GM23248 (cell line): ENCODE measurements at places on chromosomes 13 and 19. TPM values are rescaled to one million over a fixed set of nuclear protein-coding genes. Genes with fewer than 3 reads are reported as not detected.

DNA sequence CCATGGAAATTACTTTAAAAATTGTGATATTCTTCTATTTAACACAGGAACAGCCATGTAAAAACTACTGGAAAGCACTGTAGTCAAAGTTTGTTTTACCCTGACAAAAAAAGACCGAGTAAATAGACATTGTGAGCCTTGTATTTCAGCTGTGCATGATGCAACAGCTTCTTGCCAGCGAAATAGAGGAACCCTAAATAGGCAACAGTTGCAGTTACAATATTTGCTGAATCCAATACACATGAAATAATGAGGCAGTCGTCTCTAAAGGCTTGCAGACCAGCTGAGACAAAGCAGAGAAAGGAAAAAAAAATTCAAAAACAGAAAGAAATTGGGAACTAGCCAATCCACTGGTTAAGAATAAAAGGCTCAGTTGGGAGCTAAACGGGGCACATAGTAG, 1001.1 kb downstream of the OLFM4 start:
- DNase-seq, result no peak
- no peaks in the 10 kb centered on the region for H3K36me3 ChIP-seq
- H3K27ac ChIP-seq, result no peak overlapping the region
- no peaks in the 10 kb centered on the region for H3K27me3 ChIP-seq
- H3K4me3 ChIP-seq, result no peak overlapping the region
- H3K4me1 ChIP-seq, result no peaks in the 10 kb centered on the region

DNA sequence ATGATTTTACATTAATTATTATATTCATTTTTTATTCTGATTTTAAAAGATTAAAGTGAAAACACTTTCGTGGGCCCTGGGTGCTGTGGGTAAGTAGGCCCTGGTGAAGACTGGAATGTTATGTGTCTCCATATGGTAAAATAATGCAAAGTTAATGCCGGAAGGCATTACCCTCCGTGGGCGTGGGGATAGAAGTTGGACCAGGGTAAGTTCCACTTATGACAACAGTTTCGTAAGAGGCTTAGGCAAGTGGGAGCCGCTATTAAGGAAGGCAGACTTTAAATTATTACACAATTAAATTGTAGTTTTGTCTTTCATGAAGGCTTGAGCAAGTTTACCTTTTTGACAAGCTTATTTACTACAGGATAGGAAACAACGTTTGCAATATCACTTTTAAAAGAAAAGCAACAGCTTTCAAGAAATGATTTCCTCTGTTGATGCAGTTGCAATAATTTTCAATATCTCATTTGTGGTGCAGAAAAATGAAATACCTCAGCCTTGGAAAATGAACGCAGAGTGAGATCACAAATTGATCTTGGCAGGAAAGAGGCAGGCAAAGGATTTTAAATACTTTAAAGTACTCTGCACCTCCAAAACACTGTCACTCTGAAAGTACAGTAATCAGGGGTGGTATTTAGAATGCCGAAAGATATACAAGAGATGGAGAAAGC, 310.6 kb downstream of the DCT start:
- DNase-seq, result no peak
- H3K27me3 ChIP-seq, result no peaks in the 10 kb centered on the region
- H3K36me3 ChIP-seq, result no peaks in the 10 kb centered on the region
- peaks cover 21% of the 10 kb centered on the region; the same call in 1 of the 2 replicates for H3K4me1 ChIP-seq
- H3K4me3 ChIP-seq, result no peak overlapping the region
- H3K27ac ChIP-seq, result no peak overlapping the region

CD70 gene
- not detected in 2 replicates for total RNA-seq

GRCh38 chr19:35066691-35067563, 25.4 kb downstream of the HPN start:
- no peak overlapping the region for H3K27ac ChIP-seq
- 0 out of 2 replicates have a peak, but pooled peaks cover 3% of the 10 kb centered on the region for H3K27me3 ChIP-seq
- H3K36me3 ChIP-seq, result no peaks in the 10 kb centered on the region
- H3K4me3 ChIP-seq, result no peak overlapping the region
- peak; percentile 85 for DNase-seq

DNA sequence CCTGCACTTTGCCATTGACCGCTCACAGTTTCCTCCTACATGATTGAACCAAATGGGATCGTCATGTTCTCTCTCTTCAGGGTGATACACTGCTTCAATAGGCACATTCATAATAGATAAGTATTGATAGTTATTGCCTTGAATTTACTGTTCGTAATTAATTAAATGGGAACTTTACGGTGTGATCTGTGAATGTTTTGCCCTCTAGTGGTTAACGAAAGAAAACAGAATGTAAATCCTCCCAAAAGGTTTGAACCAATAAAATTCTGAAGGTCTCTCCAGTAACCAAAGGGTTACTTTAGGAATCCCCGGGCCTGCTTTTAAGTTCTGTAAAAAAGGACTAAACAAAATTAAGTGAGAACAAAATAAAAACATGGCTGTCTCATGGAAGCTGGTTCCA, 389.3 kb downstream of the DACH1 start:
- H3K36me3 ChIP-seq, result no peaks in the 10 kb centered on the region
- H3K4me3 ChIP-seq, result no peak overlapping the region
- no peak overlapping the region for H3K27ac ChIP-seq
- no peak for DNase-seq

GRCh38 chr19:41405776-41406175, 8.2 kb downstream of the BCKDHA start:
- H3K27ac ChIP-seq, result no peak overlapping the region
- H3K27me3 ChIP-seq, result no peaks in the 10 kb centered on the region
- no peak for DNase-seq
- H3K36me3 ChIP-seq, result no peaks in the 10 kb centered on the region

DNA sequence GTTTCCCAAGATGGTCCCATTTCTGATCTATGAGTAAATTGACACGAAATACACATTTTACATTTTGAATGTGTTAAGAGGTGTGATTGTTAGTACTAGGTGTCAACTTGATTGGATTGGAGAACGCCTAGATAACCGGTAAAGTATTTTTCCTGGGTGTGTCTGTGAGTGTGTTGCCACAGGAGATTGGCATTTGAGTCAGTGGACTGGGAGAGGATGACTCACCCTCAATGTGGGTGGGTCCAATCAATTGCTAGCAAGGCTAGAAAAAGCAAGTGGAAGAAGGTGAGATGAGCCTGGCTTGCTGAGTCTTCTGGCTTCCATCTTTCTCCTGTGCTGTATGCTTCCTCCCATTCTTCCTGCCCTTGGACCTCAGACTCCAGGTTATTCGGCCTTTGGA, 960.7 kb upstream of the PCDH9 start:
- H3K4me1 ChIP-seq, result no peaks in the 10 kb centered on the region
- H3K36me3 ChIP-seq, result no peaks in the 10 kb centered on the region
- H3K4me3 ChIP-seq, result no peak overlapping the region
- H3K27me3 ChIP-seq, result no peaks in the 10 kb centered on the region

DNA sequence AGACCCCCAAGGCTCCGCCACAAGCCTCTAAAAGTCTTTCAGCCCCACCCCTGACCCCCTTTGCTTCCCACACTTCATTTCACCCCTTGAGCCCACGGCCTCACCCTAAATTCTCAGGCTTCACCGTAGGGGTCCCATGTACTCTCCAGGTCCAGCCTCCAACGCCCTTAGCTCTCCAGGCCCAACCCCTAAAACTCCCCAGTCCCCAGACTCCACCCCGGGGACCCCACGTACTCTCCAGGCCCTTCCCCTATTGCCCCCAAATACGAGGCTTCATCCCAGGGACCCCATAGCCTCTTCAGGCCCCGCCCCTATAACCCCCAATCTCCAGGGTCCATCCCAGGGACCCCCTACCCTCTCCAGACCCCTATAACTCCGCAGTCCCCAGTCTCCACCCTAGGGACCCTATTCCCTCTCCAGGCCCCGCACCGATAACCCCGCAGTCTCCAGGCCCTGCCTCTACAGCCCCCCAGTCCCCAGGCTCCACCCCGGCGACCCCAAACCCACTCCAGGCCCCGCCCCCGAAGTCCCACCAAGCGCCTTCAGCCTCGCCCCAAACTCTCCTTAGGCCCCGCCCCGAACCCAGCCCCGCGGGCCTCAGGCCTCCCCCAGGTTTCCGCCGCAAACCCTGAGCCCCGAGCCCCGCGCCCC, 619 bp downstream of the MED16 start:
- no peaks in the 10 kb centered on the region for H3K4me1 ChIP-seq
- H3K27me3 ChIP-seq, result no peaks in the 10 kb centered on the region
- no peak overlapping the region for H3K27ac ChIP-seq
- peak; percentile 50 for DNase-seq

VSTM1 gene
- total RNA-seq, result not detected in 2 replicates

- no peaks in the 10 kb centered on the region for H3K36me3 ChIP-seq
- peaks cover 3% of the 10 kb centered on the region for H3K4me1 ChIP-seq
- no peak overlapping the region for H3K27ac ChIP-seq
- H3K4me3 ChIP-seq, result no peak overlapping the region
- no peaks in the 10 kb centered on the region for H3K27me3 ChIP-seq
Observed at GRCh38 chr13:50636007-50636704, 207.3 kb downstream of the DLEU7 start.

- H3K27ac ChIP-seq, result no peak overlapping the region
- no peaks in the 10 kb centered on the region for H3K36me3 ChIP-seq
- no peaks in the 10 kb centered on the region for H3K4me1 ChIP-seq
- DNase-seq, result no peak
- no peaks in the 10 kb centered on the region for H3K27me3 ChIP-seq
- H3K4me3 ChIP-seq, result no peak overlapping the region
Observed at GRCh38 chr19:16023146-16023915, 53.0 kb upstream of the TPM4 start.

GRCh38 chr19:49059053-49059452, 1.5 kb upstream of the CGB7 start:
- H3K27ac ChIP-seq, result no peak overlapping the region
- H3K4me3 ChIP-seq, result no peak overlapping the region
- H3K36me3 ChIP-seq, result no peaks in the 10 kb centered on the region
- no peak for DNase-seq

DNA sequence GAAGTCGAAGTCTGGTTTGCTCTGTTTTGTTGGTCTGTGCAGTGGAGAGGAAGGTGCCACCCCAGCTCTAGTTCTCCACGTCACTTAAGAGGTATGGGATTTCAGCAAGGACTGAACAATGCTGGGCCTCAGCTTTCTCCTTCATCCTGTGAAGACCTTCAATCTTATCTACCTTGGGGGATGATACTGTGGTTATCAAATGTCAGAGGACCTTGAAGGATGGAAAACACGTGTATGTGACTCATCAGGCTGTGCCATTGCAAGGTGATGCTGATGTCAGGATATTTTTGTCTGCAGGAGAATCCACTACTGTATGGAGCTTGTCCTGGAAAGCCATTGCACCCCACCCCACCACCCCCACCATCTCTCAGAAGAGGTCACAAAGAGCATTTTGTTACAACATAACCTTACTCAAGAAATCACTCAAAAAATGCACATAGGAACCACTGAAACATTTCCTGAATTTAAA, 81.4 kb upstream of the UQCRFS1 start:
- peaks cover 13% of the 10 kb centered on the region for H3K4me1 ChIP-seq
- DNase-seq, result peak; percentile 56
- H3K36me3 ChIP-seq, result no peaks in the 10 kb centered on the region
- no peaks in the 10 kb centered on the region for H3K27me3 ChIP-seq

SOX1 gene
- total RNA-seq, result not detected in 2 replicates

ANGPTL4 gene
- 11.4 and 13.1 TPM in 2 replicates for total RNA-seq

DNA sequence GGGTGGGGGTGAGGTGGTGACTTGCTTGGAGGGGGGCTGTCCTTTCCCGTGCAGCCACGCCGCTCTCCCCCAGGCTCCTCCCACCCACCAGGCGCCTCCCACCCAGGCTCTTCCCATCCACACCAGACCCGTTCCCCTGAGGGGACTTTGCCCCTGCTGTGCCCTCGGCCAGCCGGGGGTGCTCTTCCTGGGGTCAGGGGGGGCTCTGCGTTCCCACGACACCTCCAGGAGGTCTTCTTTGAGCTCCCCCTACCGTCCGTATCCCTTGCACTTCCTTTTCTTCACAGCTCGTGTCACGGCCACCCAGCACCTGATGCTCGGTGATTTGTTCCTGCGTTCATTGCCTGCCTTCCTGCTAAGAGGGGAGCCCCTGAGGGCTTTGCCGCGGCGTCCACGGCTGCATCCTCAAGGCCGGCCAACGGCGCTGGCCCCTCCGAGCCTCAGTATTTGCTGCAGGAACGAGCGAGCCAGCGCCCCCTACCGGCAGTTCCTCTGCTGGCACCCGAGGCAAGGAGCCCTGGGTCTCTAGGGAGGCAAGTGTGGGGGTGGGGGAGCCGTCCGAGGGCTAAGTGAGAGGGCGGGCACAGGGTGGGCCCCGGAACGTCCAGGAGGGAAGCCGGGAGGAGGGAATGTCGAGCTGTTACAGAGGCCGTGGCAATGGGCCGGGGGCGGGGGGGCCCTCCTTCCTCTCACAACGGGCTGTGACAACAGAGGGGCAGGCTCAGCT, 11.8 kb downstream of the LRRC4B start:
- H3K4me3 ChIP-seq, result peak overlapping the region; percentile 72
- no peak overlapping the region for H3K27ac ChIP-seq
- H3K27me3 ChIP-seq, result peaks cover 23% of the 10 kb centered on the region
- peak; percentile 72 for DNase-seq

DNA sequence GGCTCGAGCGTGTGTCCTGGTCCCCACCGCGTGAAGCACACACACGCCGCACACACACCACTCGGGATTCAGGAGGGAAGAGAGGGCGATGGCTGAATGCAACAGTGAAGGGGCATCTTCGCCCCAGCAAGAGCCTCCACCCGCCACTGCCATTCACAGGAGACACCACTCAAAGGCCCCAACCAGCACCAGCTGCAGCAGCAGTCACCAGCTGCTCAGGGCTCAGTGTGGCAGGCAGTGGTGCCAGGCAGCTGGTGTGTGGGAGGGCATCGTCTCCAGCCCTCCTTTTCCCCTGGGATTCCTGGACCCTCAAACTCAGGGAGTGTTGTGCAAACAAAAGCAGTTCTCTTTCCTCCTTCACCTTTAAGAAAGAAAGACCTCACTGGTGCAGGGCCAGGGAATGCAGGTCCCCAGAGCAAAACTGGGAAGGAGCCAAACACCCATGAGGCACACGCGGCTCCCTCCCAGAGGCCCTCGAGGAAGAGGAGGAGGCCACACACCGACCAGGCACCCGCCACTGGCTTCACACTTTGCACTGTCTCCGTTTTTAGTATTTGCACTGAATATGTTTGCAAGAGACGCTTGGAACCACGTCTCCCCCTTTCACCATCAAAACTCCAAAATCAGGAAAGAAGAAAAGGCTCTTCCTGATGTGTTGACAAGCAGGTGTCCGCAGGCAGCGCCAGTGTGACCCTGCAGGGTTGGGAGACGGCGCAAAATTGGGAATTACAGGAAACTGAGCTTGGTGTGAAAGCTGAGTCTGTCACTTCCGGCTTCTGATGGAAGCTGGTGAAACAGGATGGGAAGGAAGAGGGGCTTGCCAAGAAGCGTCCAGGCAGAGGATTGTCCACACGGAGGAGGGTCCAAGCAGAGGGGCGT, 26.4 kb upstream of the F7 start:
- H3K4me1 ChIP-seq, result no peaks in the 10 kb centered on the region
- no peak overlapping the region for H3K4me3 ChIP-seq
- no peaks in the 10 kb centered on the region for H3K36me3 ChIP-seq
- H3K27me3 ChIP-seq, result peaks cover 4% of the 10 kb centered on the region; the same call in 1 of the 2 replicates
- DNase-seq, result no peak

KIR2DL3 gene
- total RNA-seq, result not detected in 2 replicates

- peaks cover 5% of the 10 kb centered on the region for H3K4me1 ChIP-seq
- peak; percentile 75 for DNase-seq
- no peak overlapping the region for H3K4me3 ChIP-seq
- no peak overlapping the region for H3K27ac ChIP-seq
- no peaks in the 10 kb centered on the region for H3K36me3 ChIP-seq
Observed at GRCh38 chr13:98746968-98747367, 5.5 kb downstream of the SLC15A1 start.

CD79A gene
- total RNA-seq, result not detected in 2 replicates

ZNF296 gene
- 0.25 TPM in 1 of 2 replicates, not detected in the other for total RNA-seq
